ENCODE measurements at places on chromosomes 2 and 18. TPM values are rescaled to one million over a fixed set of nuclear protein-coding genes. Genes with fewer than 3 reads are reported as not detected.

The TUBA4B gene
- 1.2 TPM for total RNA-seq

The ANO7 gene
- total RNA-seq, result 0.46 TPM

The CNTNAP5 gene
- 66.2 TPM for total RNA-seq

The SP9 gene
- 14.5 TPM for total RNA-seq

The TLX2 gene
- not detected for total RNA-seq

The PAX3 gene
- total RNA-seq, result 0.69 TPM

The CYS1 gene
- total RNA-seq, result 1.2 TPM

The RAB12 gene
- total RNA-seq, result 110 TPM
